Activated naive CD8-positive, alpha-beta T cell treated with anti-CD3 and anti-CD28 coated beads, Interleukin-2, amount 10 ng/mL, durations not matched to agents 7 days and 5 days (primary cell): ENCODE measurements at places on chromosomes 5 and 9. TPM values are rescaled to one million over a fixed set of nuclear protein-coding genes. Genes with fewer than 3 reads are reported as not detected.

Gene LHX6
- not detected for total RNA-seq

Gene CD74
- 350 TPM for total RNA-seq

Gene NR6A1
- total RNA-seq: 0.06 TPM

Gene GPRIN1
- total RNA-seq: 1.5 TPM

Gene NPR3
- 0.17 TPM for total RNA-seq

Gene BTNL8
- not detected for total RNA-seq

Gene RORB
- 0.03 TPM for total RNA-seq
